ENCODE measurements at places on chromosomes 5 and 9. TPM values are rescaled to one million over a fixed set of nuclear protein-coding genes. Genes with fewer than 3 reads are reported as not detected.

- no peak for DNase-seq
Measured at GRCh38 chr9:19156026-19156474, 28.8 kb upstream of the PLIN2 start.

DNA sequence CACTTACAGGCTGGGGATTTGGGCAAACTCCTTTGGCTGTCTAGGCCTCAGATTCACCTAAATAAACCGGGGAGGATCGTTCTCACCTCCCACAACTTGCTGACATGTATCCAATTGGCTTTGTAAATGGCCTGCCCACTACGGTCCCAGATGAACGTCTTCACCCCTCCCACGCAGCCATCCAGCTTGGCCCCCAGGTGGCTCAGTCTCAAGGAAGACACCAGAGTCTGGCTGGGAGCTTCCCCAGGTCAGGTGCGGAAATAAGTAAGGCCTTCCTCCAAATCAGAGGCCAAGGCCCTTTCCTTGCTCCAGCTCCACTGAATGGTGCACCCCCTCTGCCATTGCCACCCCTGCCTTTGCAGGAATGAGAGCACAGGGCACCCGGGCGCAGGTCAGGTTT lies 11.4 kb downstream of the CIZ1 start:
- no peak for DNase-seq

GRCh38 chr5:94705427-94705826 lies 87.0 kb downstream of the SLF1 start:
- no peak for DNase-seq

Gene GFPT2
- total RNA-seq: 38.2 TPM

Gene PRR16
- 1.6 TPM for total RNA-seq
